ENCODE measurements at places on chromosomes 2 and 18. TPM values are rescaled to one million over a fixed set of nuclear protein-coding genes. Genes with fewer than 3 reads are reported as not detected.

HOXD3 gene
- 2.4 TPM for total RNA-seq

FSHR gene
- total RNA-seq, result not detected

PIAS2 gene
- total RNA-seq, result 26.2 TPM

CFAP65 gene
- not detected for total RNA-seq

SPDYA gene
- total RNA-seq, result 0.89 TPM

LDLRAD4 gene
- 4.1 TPM for total RNA-seq

AAK1 gene
- total RNA-seq, result 36.5 TPM

NRBP1 gene
- total RNA-seq, result 112 TPM
